ENCODE measurements at places on chromosomes 13 and 19.

GRCh38 chr19:5372572-5373200 lies 32.1 kb upstream of the PTPRS start:
- DNase-seq = no peak

GRCh38 chr13:113603116-113603710 lies 18.7 kb downstream of the TFDP1 start:
- no peak for DNase-seq

DNA sequence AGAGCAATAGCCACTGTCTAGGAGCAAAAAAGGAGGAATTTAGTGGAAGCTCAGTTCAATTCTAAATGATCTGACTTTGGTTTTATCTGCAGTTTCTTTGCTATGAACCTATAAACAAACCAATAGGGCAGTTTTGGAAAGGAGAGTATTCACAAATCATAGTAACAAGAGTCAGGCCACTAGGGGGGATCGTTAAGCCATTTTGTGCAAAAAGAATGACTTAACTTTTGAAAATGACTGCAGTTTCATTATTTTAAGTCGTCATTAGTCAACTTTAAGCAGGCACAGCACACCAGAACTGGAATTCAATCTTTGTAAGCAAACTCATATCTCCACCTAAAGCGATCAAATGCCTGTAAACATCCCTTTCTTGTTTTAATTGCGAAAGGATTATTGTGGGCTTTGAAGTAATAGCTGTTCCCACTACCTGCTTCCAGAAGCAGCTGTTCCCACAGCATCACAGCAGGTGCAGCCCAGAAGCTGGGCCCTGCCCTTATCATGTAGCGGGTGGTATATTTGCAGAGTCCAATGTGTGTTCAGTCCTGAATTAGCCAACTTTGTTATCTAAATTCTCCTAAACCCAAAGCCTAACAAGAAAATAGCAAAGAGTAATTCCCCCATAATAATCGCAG lies 51.5 kb downstream of the SOX21 start:
- DNase-seq = peak; percentile 42

DNA sequence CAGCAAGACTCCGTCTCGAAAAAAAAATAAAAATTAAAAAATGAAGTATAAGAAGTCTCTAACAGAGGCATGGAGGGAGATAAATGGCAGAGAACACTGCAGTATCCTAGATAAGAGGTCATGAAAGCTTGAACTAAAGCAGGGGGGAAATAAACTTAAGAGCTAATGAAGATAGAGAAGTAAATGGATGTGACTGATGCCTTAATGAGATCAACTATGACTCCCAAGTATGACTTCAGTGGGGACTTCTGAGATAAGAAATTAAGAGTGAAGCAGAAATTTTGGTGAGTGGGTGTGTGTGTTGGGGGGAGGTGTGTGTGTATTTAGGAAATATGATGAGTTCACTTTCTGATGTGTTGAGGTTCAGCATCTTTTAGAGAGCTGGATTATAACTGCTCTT lies 55.1 kb downstream of the DIAPH3 start:
- DNase-seq = no peak
